ENCODE measurements at places on chromosomes 6 and 20.

GRCh38 chr6:113755449-113756289 lies 101.5 kb upstream of the MARCKS start:
- DNase-seq, result no peak

DNA sequence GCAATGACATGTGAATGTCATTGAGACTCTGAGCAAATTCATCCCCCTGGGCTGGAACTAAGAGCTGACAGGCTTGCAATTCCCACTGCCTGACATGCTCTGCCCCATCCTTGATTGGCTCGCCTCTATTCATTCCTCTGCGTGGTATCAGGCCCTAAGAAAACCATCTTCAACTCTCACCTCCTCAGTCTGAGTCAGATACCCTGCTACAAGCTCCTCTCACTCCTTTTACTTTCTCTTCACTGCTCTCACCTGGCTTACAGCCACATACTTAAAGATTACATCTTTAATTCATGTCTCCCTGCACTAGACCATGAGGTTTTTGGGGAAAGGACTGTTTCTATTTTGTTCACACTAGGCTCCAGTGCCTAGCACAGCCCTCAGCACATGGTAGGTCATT lies 131.6 kb downstream of the KIF6 start:
- no peak for DNase-seq

DNA sequence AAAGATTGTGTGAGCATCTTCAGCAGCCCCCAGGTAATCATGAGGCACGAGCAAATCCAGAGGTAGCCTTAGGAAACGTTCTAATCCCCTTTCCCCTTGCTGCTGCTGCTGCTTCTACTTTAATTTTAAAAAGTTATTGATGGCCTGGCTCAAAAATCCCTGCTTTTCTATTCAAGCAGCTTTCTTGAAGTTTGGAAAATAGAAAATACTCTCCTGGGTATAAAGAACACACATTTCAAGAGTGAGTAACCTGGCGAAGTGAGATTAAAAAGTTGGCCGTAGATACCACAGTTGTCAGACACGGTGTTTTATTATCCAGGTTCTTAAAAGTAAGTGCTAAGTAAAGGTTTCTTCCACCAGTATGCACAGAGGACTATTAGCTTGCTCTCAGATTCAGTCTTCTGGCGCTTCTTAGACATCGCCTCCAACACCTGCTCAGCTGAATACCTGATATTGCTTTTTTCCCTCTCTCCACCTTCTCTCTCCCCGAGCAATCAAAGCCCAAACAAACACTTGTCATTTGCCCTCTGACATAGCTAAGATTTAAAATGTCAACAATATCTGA lies 150.7 kb downstream of the EDN3 start:
- DNase-seq, result no peak

DNA sequence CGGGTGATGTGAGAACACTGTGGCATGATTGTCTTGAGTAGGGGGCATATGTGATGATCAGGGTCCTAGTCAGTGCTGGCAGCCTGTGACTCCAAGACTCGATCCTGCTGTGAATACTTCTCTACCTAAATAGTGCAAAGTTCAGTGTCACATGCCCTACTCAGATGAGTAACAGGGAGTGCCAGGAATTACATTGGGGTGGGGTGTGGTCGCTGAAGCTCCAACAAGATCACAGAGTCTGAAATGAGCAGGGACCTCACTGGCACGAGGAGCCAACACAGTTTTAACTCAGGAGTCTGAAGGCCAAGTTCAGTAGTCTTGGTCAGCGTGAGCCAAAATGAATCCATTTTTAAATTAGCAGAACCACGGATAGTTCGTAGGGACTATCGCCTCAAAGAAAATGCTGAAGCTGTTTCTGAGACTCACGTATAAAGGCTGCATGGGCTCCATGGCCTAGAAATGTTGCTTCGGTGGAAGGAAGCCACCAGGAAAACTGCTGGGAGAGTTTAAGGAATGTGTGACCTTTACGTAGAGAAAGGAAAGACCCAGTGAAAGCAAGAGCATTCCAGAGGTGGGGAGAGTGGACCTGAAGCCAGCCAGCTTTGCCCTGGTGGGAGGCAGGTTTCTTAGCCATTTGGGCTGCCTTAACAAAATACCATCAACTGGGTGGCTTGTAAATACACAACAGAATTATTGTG lies 72.2 kb downstream of the RPP40 start:
- DNase-seq, result no peak
